ENCODE measurements at places on chromosomes 6 and 20.

DNA sequence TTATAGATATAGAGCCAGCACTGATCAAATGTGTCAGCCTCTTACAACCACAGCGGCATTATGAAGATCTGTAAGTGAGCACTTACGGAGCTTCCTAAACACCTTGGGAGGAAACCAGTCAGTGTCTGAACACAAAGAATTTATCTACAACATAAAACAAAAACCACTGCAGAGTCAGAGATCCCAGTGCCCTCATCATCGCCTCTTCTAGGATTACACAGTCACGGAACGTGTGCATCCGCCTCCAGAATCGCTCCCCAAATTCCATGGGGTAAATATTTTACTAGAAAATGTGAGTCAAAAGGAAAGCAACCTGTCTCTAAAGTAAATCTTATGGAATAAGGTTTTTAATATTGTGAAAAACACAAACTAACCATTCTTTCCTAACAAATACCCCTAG is 243.6 kb downstream of the PACRG start:
- DNase-seq = no peak

- no peak for DNase-seq
Observed at GRCh38 chr20:61934716-61935530, 130.8 kb downstream of the TAF4 start.

DNA sequence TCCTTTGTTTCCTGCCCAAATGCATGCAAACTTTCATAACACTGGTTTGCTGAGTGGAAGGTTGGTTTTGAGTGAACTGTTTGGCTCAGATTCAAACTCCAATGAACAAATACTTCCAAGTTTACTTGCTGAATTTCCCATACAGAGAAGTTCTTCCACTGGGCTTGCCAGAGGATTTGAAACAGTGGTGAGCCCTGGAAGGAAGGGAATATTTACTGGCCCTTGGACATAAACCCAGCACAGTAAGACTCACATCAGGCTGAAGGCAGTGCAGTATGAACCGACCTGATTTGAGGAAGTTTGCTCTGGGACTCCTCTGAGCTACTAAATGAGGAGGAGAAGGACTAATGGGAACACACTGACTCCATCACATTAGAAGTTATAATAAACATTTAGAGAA is 3.8 kb downstream of the TRAF3IP2 start:
- DNase-seq = no peak

- DNase-seq = no peak
Observed at GRCh38 chr6:38634518-38634917, 5.2 kb downstream of the BTBD9 start.

DNA sequence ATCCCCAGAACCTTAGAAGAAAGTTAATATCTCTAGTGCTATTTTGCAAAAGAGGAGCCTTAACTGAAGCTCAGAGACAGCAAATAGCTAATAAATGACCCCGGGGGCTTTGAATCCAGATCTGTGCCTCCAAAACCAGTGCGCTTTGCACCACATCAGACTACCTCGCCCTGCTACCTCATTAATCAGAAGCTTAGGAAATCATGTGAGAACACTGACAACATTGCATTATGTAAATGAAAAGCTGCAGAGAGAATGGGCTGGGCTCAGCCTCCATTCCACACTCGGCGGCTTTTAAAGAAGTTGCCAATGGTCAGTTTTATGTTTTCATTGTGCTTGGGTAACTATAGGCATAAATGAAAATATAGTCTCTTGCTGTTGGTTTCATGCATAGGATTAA is 54.0 kb upstream of the STMND1 start:
- no peak for DNase-seq

Data from stimulated activated CD8-positive, alpha-beta memory T cell treated with anti-CD3 and anti-CD28 coated beads, Interleukin-7, amount 100 ng/mL, for 48 hours (primary cell).